ENCODE measurements at places on chromosomes 5 and 9.

- no peak for DNase-seq
Observed at GRCh38 chr9:136666372-136667213, 3.9 kb downstream of the EGFL7 start.

- DNase-seq: no peak
Observed at GRCh38 chr5:73754254-73754653, 128.3 kb downstream of the ARHGEF28 start.

GRCh38 chr5:145904743-145905142, 31.6 kb upstream of the SH3RF2 start:
- no peak for DNase-seq

DNA sequence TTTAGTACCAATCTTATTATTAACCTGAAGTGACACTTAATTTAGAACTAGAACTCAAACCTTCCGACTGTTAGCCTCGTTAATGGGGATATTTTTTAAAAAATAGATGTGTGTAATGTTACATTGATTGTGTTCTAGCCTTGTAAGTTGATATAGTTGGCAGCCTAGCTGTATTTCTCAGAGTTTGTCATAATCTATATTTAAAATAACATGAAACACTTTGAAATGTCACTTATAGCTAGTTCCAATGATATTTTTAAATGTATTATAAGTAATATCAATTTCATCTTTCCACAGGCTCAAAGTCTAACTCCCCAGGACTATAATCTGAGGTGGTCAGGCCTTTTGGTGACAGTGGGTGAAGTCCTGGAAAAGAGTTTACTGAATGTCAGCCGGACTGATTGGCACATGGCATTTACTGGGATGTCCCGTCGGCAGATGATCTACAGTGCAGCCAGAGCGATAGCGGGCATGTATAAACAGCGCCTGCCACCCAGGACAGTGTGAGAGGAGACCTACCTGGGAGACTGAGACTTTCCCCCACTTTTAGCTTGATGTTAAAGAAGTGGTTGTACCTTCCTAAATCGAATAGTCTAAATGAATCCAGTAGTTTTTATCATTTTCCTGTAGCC, 34.1 kb downstream of the PRRC1 start:
- no peak for DNase-seq

DNA sequence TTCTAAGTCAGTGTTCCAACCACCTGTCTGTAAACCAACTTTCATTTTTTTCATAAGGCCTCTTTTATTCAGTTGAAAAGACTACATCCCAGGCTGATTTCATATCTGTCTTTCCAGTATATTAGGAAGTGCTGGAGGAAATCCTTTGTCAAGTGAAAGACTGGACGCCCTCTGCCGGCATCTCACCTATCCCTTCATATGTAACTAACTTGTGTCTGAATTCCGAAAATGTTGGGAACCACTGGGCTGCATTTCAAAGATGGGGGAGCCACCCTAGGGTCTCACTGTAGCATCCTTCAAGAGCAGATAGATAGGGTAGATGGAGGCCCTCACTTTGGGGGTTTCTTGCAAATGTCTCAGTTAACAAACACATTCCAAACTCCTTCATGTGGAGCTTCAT, 569.8 kb downstream of the CTNND2 start:
- no peak for DNase-seq

DNA sequence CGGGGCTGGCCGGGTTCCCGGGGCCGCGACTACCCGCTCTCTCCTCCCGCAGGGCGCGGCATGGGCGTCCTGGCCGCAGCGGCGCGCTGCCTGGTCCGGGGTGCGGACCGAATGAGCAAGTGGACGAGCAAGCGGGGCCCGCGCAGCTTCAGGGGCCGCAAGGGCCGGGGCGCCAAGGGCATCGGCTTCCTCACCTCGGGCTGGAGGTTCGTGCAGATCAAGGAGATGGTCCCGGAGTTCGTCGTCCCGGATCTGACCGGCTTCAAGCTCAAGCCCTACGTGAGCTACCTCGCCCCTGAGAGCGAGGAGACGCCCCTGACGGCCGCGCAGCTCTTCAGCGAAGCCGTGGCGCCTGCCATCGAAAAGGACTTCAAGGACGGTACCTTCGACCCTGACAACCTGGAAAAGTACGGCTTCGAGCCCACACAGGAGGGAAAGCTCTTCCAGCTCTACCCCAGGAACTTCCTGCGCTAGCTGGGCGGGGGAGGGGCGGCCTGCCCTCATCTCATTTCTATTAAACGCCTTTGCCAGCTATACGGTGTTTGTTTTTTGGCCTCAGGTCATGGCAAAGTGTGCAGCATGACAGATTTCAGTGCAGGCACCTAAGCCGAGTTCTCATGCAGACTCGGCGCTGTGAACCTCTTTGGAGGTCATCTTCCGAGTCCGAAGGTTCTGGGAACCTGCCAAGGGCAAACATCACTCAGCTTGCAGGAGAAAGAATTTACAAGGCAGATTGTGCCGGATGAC, 516 bp downstream of the MRPL41 start:
- no peak for DNase-seq

DNA sequence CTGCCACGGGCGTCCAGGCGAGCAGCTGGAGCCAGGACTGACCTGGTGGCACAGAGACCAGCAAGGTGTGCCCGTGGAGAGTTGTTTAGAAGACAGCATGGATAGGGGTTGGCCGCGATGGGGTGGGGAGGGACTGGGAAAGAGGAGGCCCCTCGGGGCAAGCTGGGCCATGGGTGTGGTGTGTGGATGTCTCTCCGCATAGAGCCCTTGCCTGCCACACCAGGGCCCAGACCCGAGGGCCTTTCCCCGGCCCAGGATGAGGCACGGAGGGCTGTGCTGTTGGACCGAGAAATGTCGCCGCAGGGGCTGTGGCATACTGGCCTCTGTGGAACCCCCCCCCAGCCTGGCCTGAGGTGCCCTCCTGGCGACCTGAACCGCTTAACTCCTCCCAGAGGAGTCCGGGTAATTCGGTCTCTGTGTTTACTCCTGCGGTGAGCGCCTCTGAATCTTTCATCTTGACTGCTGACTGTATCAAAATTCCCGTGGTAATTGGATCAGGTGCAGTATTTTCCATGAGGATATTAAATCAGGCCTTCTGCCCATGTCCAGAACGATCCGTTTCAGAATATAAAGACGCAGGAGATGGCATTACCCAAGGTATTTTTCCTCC, 22.5 kb upstream of the LAMC3 start:
- no peak for DNase-seq

GRCh38 chr9:72579190-72579589, 57.8 kb downstream of the TMC1 start:
- no peak for DNase-seq

DNA sequence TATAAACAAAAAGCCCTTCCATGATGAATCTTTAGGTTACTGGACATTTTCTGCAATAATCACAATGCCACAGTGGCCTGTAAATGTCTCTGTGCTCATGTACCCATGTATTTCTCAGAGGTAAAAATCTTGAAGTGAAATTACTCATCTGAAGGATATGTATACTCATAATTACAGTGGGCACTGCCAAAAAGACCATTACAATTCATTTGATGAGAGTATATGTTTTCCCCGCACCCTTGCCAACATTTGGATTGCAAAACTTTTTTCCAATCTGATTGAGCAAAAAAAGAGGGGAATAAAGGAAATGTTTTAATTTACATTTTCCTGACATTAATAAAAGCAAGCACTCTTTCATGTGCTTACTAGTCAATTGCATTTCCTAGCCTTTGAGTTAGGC, 110.5 kb downstream of the EPB41L4A start:
- DNase-seq: no peak

- DNase-seq: peak; percentile 7
Observed at GRCh38 chr5:101112645-101113044, 209.6 kb upstream of the ST8SIA4 start.

GRCh38 chr5:153655201-153655510, 164.7 kb downstream of the GRIA1 start:
- no peak for DNase-seq

GRCh38 chr9:136657974-136658848, 4.5 kb upstream of the EGFL7 start:
- no peak for DNase-seq

DNA sequence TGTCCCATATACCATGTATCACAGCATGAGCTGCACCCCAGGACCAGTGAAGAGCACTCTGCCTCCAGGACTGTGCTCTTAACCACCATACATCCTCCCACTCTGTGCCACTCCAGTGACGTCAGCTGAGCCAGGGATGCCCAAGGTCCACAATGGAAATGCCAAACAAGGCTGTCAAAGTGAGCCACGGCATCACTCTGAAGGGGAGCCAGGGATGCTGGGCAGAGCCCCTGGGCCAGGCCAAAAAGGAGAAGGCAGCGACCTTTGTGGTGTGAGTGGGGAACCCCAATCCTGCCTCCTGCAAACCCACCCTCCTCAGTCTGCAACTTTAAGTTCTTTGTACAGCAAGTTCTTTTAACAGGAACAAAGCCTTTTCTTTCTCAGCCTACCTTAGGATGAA, 242.7 kb downstream of the SYK start:
- no peak for DNase-seq

- DNase-seq: no peak
Observed at GRCh38 chr9:69339620-69340019, 14.6 kb downstream of the ENTREP1 start.

DNA sequence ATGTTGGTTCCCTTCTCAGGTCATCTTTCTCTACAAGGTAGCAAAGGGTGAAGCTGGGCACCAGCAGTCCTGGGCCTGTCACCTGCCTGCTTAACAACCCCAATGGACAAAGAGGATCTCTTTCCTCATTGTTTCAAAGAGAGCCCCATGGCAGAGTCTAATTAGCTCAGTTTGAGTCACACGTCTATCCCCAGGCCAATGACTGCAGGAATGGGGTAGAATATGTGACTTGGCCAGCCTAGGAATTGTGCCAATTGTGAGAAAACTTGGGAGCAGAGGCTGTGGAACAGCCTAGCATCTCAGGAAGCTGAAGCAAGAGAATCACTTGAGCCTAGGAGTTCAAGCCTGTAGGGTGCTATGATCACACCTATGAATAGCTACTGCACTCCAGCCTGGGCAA, 3.6 kb upstream of the RAPGEF1 start:
- no peak for DNase-seq

- DNase-seq: no peak
Observed at GRCh38 chr5:111227801-111228200, 3.6 kb downstream of the CAMK4 start.
